ENCODE measurements at places on chromosomes 7 and 10.

DNA sequence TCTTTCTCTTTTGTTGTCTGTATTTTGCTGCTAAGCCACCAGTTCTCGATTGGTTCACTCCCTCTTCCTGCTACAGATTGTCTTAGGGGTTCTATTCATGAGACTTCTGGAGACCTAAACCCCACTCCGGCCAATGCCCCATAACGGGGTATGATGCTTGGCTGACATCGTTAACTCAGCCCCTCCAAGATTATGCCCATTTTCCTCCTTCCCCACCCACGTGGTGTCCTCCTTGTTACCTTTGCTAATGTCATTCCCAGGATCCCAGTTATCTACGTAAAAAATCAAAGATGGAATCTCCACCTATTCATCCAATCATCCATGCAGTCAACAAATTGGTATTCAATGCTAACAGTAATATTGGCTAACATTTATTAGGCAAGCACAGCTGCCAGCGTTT lies 228.3 kb downstream of the CAMK1D start:
- no peak for DNase-seq

DNA sequence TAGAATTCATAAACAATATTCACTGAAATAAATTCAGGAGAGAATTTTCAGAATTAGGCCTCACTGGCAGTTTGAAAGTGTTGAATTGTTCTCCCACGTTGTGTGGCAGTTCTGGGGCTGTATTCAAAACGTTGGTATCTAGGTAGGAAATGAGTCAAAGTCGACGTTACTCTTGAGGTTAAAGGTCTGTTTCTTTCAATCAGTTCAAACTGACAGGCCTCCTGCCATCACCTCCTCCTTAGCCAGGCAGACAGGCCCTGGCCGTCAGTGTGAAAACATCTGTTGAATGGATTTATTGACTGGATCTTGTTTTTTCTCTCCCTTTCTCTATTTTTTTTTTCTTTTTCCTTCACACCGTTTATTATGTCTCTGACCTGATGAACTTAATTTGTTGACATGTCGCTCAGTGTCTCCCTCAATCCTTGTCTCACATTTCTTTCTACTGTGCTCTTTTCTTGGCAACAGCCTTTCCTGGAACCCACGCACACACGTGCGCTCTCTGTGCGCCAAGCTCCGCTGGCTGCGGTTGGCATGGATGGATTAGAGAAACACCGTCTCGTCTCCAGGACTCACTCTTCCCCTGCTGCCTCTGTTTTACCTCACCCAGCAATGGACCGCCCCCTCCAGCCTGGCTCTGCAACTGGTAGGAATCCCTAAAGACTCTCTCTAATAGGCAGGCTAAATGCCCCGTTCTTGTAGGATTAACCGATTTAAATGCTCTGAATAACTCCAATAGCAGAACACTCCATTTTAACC lies 231.7 kb downstream of the HDAC9 start:
- no peak for DNase-seq

DNA sequence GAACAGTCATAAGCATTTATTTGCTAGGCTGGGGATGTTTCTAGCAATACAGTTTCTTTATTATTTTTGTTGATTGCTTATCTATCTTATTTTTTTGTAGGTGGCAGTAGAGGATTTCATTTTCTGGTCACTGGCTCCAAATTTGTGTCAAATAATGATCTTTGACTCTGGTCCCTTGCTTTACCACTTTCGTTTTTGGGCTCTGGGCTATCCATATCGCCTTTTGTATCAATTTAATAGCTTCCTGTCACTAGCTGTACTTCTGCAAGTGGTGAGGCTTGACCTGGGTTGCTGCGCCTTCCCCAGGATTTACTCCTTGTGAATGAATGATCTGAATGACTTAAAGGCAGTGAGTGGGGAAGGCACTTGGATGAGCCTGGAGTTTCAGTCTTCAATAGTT lies 48.4 kb downstream of the MDFIC start:
- DNase-seq, result no peak

DNA sequence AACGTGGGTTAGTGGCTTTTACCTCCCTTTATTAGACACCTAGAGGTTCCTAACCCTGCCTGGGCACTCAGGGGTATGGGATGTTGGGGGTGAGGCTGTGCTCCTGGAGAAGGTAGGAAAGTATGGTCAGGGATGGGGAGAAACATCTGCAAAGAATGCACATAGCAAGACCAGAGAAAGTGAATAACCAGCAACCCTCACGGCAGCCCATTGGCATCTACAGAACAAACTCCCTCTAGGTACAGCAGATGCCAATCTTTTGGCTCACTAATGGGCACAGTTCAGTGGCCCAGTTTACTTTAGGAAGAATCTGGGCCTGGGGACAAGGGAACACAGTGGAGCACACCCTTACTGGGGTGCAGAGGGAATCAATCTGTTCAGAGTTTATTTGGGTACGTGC lies 143.9 kb downstream of the JAZF1 start:
- DNase-seq, result no peak

GRCh38 chr7:46948716-46949115 lies 633.2 kb downstream of the TNS3 start:
- no peak for DNase-seq

DNA sequence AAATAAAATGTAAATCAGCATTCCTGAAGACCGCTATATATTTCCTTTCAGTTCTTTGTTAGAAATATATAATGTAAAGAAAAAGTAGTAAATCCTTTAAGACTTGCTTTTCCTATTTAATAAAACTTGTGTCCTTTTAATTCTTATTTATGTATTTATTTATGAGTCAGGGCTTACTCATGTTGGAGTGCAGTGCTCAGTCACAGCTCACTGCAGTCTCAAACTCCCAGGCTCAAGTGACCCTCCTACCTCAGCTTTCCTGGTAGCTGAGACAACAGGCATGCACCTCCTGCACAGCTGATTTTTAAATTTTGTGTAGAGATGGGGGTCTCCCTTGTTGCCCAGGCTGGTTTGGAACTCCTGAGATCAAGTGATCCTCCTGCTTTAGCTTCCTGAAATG lies 724.5 kb downstream of the ANKRD7 start:
- no peak for DNase-seq

DNA sequence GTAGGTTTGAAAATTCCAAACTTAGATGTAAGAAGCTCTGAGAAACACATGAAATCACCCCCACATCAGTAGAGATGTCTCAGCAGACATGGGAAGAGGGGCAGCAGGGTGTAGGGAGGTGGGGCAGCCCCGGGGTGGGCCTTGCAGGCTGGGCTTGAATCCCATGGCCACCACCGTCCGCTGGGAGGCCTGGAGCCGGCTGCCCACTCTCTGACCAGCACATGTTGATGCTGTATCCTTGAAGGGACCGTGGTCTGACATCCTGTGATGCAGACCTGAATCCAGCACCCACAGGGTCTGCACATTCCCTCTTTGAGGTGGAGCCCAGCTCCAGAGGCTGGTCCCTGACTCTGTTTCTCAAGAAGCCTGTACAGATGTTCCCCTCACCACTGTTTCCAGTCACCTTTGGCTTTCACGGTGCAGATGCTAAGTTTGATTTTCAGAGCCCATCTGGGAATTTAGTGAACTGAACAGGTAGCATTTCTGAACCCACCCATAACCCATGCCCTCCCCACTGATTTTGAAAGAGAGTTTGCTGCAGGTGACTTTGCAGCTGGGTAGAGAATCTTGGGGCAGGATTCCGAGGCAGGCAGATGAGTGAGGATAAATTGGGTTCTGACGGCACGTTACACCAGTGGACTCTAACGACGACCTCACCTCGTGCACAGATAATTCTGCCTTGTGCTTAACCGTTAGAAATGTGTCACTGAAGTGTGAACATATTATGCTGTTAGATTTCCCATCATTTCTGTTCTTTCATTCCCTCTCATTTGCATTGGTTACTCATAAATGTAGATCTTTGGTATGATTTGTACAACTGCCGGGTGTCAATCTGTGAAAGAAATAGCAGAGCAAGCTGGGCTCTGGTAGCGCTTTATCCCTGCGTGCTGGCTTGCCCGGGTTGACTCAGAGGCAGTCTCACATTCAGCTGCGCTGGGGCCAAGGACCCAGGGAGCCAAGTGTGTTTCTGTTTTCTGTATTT lies 45.7 kb downstream of the IKZF1 start:
- no peak for DNase-seq

GRCh38 chr7:42025635-42026375 lies 211.2 kb downstream of the GLI3 start:
- DNase-seq, result no peak

DNA sequence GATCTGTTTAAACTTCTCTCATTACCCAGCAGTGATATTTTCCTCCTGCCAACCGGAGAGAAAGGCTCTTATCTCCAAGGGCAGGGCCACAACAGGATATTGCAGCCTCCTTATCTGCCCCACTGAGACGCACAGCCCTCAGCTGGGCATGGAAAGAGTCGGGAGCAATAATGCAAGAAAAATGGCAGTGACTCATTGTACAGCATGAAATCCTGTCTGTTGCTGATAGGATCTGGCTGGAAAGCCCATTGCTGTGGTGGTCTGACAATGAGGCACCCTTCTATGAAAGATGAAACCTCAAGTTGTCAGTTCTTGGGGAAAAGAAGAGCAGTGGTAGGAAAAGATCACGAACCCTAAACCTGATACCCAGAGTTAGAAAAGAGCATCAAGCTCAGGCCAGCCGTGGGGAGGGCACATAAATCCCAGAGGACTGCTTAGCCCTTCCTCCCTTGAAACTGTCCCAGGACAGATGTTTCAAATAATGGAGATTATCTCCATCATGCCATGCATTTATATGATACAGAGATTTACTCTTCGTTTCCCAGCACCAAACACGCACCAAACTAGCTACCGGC lies 47.0 kb upstream of the FIGNL1 start:
- DNase-seq, result no peak

DNA sequence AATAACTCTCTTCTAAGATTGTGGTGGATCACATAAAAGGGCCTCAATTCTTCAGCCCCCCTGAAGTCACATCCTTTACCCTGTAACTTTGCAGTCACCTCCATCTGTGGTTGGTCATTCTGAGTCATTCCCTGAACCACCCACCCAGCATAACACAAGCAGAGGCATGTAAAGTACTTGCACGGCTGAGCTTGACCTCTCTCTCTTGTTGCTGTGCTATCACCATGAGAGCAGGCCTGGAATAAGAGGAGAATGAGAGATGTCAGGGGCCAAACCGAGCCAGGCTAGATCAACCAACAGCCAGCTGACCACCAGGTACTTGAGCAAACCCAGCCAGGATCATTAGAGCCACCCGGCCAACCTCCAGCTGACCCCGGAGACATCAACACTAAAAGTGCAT lies 13.5 kb upstream of the STK17A start:
- DNase-seq, result no peak

DNA sequence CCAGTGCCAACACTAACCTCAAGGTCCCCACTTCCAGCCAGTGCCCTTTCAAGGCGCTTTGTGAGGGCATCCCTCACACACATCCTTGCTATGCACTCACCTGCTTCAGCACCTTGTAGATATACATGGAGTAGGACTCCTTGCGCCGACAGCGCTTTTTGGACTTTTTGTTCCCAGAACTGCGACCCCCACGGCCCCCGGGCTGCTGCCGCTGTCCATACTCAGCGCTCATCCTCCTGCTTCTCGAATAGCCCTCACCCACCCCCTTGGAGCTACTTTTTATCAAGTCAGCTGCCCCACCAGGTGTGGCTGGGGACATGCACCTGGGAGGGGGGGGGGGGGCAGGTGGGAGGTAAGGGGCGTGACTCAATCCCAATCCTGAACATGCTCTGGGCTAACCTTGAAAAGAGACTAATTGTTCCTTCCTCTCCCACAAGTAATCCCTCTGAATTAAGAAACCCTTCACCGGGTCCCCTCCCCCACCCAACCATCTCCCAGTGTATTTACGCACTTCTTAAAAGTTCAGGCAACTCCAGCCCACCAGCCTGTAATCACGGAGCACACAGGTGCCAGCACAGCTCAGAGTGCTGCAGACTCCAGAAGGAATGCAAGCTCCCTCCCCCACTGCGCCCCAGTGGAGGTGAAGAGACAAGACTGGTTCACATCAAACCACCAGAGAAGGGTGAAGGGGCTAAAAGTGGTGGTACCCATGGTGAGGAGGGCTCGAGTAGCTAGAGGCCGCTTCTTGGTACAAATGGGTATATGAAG lies at the start of gene H2BK1:
Gene H2BK1 (minus strand): TSS at position 402 of the 768 bp plus-strand sequence. CDS start 170 bp downstream, at position 232.
- DNase-seq, result no peak

GRCh38 chr10:72316748-72317435 lies 37.8 kb downstream of the DNAJB12 start:
- no peak for DNase-seq

DNA sequence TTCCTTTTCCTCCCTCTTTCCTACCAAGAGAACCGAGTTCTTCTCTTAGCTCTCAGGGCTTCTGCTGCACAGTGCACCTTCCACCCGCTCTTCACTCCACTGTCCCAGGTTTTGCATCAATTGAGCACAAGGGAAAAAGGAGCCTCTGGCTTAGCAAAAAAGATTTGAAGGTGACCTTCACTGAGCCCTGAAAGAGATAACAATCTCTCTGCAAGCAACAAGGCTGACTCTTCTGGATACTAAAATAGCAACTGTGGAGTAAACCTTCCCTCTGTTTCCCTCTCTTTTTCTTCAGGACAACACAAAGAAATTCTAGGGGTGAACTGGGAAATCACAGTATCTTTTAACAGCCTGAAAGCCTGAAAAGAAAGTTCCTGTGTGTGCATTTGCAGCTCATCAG lies 354.7 kb upstream of the PODXL start:
- DNase-seq, result no peak
